ENCODE measurements at places on chromosomes 4 and X. TPM values are rescaled to one million over a fixed set of nuclear protein-coding genes. Genes with fewer than 3 reads are reported as not detected.

- peak overlapping the region; percentile 70 for H3K4me3 ChIP-seq
- H3K36me3 ChIP-seq = no peaks in the 10 kb centered on the region
- H3K4me1 ChIP-seq = peaks cover 26% of the 10 kb centered on the region
- H3K27ac ChIP-seq = peak overlapping the region; percentile 65
- H3K27me3 ChIP-seq = no peaks in the 10 kb centered on the region
Observed at GRCh38 chrX:9342561-9343051, 122.3 kb upstream of the TBL1X start.

DNA sequence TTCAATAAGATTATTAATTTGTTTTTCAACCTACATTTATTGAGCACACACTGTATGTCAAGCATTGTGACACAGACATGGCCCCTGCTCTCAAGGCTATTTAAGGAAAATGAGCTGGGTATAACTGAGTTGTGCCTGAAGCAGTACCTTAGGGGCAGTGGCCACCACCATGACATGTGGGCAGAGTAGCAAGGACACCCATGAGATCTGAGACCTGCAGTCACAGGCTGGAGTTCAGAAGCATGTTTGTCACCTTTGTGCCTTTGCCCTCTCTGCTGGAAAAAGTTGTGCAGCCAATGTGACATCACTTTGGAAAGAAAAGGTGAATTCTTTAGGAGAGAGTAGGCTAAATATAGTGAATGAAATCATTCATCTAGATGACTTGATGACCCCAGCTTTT, 501.3 kb downstream of the BCOR start:
- no peak overlapping the region for H3K27ac ChIP-seq
- DNase-seq = no peak
- H3K4me1 ChIP-seq = peaks cover 5% of the 10 kb centered on the region
- H3K36me3 ChIP-seq = no peaks in the 10 kb centered on the region
- no peaks in the 10 kb centered on the region for H3K27me3 ChIP-seq

- no peaks in the 10 kb centered on the region for H3K36me3 ChIP-seq
- H3K4me1 ChIP-seq = no peaks in the 10 kb centered on the region
- H3K4me3 ChIP-seq = no peak overlapping the region
- no peak overlapping the region for H3K27ac ChIP-seq
- no peaks in the 10 kb centered on the region for H3K27me3 ChIP-seq
Observed at GRCh38 chrX:15301924-15302323, 13.5 kb downstream of the ASB11 start.

DNA sequence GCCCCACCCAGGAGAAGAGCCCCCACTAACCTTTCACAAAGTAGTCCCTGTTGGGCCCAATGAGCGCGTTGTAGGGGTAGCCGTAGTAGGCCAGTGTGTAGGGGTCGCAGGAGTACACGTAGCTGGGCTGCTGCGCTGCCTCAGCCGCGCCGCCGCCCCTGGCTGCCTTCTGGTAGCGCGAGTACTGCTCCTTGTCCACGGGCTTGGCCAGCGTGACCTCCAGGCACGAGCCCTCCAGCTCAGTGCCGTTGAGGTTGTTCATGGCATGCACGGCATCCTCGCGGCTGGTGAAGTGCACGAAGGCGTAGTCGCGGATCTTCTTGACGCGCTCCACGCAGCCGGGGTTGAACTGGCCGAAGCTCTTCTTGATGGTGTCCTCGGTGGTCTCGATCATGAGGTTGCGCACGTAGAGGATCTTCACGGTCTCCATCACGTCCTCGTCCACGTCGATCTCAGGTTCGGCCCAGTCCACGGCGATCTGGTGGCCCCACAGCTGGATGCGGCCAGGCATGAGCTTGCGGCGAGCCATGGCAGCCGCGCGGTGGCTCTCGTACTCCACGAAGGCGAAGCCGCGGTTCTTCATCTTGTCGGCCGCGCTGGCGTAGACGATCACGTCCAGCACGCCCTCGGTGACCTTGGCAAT, 102.7 kb downstream of the CHRNA9 start:
- H3K4me3 ChIP-seq = no peak overlapping the region
- peaks cover 27% of the 10 kb centered on the region for H3K36me3 ChIP-seq
- no peak overlapping the region for H3K27ac ChIP-seq

Gene MCUB
- total RNA-seq = 43.6 TPM

DNA sequence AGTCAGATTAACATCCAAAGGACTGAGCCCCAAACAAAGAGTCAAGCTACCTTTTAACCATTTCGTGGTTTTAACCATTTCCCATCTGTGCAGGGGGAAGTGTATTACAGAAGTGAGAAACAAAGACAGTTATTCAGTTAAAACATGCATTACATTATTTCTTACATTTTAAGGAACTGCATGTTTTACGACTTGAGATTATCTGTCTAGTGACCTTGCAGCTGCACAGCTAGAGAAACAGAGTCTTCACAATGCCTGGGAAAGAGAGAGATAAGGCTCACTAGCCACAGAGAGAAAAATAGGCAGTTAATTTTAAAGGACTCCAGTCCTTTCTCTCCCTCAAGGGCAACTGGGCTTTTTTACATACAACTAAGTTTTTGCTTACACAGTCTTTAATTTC, 48.7 kb upstream of the KLHL4 start:
- no peak overlapping the region for H3K27ac ChIP-seq
- H3K4me3 ChIP-seq = no peak overlapping the region
- no peaks in the 10 kb centered on the region for H3K36me3 ChIP-seq

Gene ASB9
- total RNA-seq = 0.33 TPM

DNA sequence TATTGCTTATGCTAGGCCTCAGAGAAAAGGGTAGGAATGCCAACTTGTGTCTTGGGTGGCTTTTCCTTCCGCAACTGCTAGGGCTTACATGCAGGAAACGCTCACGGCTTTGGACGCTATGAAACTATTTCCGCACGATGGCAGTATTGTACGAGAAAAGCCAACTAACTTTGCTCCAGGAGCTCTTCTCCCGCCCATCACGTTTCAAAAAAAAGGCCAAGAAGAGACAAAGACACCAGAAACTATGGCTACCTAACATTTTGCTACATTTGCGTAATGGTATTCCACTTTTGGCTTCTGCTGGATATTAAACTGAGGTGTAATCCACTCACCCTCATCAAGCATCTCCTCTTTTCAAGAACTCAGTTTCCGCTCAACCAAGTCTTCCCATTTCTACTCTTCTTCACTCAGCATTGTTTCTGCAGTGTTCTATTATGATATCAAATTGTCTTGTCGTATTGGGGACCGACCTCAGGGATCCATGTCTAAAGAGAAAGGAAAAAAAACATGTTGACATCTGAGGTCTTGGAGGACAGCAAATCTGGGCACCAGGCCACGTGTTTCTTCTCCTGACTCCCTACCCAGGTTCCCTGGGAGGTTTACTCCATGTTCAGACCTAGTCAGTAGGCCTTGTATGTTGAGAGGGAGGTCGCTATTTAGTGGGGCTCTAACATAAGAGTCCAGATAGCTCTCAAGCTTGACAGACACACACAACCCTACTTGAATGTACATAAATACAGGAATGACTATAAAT, 239.4 kb upstream of the STK26 start:
- no peak for DNase-seq
- peaks cover 22% of the 10 kb centered on the region for H3K36me3 ChIP-seq
- no peak overlapping the region for H3K27ac ChIP-seq
- H3K4me1 ChIP-seq = no peaks in the 10 kb centered on the region
- H3K4me3 ChIP-seq = no peak overlapping the region
- no peaks in the 10 kb centered on the region for H3K27me3 ChIP-seq

GRCh38 chr4:105116616-105117319, 29.9 kb upstream of the TET2 start:
- H3K36me3 ChIP-seq = no peaks in the 10 kb centered on the region
- no peak for DNase-seq
- H3K27me3 ChIP-seq = peaks cover 6% of the 10 kb centered on the region
- H3K4me3 ChIP-seq = no peak overlapping the region
- no peak overlapping the region for H3K27ac ChIP-seq
- H3K4me1 ChIP-seq = no peaks in the 10 kb centered on the region

- DNase-seq = no peak
- peaks cover 7% of the 10 kb centered on the region for H3K4me1 ChIP-seq
- no peaks in the 10 kb centered on the region for H3K36me3 ChIP-seq
Observed at GRCh38 chr4:159366966-159367780, 264.3 kb downstream of the RAPGEF2 start.

Gene GAGE12H
- not detected for total RNA-seq

- H3K27ac ChIP-seq = no peak overlapping the region
- H3K36me3 ChIP-seq = peaks cover 2% of the 10 kb centered on the region
- H3K4me1 ChIP-seq = peaks cover 26% of the 10 kb centered on the region
- H3K4me3 ChIP-seq = no peak overlapping the region
Observed at GRCh38 chr4:112141366-112142138, 3.7 kb upstream of the FAM241A start.

Gene FGF16
- total RNA-seq = not detected

GRCh38 chr4:145451895-145452294, 29.8 kb upstream of the SMAD1 start:
- H3K27ac ChIP-seq = no peak overlapping the region
- DNase-seq = peak; percentile 24
- H3K4me3 ChIP-seq = no peak overlapping the region
- no peaks in the 10 kb centered on the region for H3K36me3 ChIP-seq
- peaks cover 13% of the 10 kb centered on the region for H3K27me3 ChIP-seq
